Type B pancreatic cell (in vitro differentiated cells): ENCODE measurements at places on chromosomes 11 and 22.

GRCh38 chr22:49040754-49041467 lies 786.8 kb downstream of the BRD1 start:
- no peak for DNase-seq

GRCh38 chr11:110737593-110737992 lies 25.4 kb upstream of the ARHGAP20 start:
- no peak for DNase-seq

DNA sequence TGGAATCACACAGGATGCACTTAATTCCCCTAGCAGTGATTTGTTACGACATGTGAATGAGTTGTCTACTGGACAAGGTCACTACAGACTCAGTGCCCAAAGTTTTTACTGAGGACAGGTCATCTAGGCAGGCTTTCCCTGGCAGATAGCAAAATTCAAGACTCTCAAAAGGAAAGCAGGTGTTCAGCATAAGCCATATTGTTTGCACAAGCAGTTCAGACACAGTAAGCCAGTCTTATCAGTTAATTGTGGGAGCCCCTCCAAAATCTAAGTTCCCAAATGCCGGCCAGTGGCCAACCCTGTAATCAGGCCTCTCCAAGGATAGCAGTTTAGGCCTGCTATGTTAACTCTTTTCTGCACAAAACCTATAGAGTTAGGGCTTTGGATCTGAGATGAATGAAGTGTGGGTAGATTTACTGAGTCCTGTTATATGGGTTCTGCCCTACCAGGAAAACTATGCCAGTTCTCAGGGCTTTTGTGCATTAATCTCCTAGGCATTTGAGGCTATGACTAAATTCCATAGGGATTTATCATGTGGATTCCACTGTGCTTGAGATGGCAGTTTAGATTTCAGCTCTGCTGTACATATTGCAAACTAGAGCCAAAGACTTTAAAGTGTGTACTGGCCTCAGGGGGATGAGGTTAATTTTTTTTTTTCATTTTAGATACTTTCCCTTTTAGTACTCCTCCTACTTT lies 4.8 kb upstream of the ARHGEF12 start:
- DNase-seq, result no peak

- no peak for DNase-seq
These were observed 199.7 kb upstream of the POU2AF2 start for GRCh38 chr11:111045874-111046273.

DNA sequence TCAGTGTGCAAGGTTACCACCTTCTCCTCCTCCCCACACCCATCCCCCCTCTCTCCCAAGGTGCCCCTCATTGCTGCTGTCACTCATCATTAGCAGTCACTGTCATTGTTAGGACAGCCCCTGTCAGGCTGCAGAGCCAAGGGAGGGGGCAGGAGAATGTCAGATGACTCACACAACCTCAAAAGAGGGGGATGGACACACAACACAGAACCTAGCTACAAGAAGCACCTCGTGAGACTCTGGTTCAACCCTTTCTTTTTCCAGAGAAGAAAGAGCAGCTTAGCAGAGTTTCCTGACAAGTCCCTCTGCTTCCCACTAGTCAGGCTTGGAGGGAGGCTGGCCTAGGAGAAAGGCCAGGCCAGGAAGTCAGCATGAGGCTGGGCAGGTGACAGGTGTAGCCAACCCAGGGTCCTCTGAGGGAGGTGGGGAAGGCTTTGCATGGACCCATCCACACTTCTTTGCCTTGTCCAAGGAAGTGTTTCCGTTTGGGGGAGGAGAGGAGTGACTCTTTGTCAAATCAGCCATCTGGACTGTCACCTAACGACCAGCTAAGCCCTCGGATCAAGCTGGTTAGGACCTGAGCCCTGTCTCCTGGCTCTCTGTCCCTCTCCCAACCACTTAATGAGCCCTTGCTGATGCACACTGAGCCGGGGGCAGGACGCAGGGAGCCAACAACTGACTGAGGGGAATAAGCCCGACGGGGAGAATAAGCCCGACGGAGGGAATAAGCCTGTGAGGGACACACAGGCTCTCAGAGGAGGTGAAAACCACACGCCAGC lies 18.3 kb downstream of the ADORA2A start:
- DNase-seq, result no peak

DNA sequence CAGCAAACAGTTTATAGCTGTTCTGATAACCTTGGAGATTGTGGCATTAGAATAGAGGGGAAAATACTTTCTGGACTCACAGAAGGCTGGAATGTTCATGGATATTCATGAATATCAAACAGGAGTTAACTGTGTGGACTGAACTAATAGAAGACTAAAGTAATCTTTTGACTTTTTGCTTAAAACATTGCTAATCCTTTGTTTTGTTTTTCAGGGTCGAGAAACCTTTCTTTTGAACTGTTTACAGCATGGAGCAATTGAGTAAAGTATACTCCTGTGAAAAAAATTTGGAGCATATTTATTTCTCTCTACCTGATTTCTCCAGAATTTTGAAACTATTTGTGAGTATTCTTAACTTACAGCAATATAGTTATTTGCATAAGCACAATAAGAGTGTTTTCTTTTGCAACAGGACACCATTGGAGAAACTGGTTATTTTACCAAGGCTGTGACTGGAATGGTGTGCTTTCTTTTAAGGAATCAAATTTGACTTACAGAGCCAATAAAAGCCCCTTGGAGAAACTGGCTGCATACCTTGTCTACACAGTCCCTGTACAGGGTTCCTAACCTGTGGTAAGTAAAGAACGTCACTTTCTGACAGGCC lies 821.6 kb downstream of the TBC1D22A start:
- DNase-seq, result no peak

- DNase-seq, result no peak
These were observed 26.7 kb upstream of the FBLN1 start for GRCh38 chr22:45475851-45476514.

DNA sequence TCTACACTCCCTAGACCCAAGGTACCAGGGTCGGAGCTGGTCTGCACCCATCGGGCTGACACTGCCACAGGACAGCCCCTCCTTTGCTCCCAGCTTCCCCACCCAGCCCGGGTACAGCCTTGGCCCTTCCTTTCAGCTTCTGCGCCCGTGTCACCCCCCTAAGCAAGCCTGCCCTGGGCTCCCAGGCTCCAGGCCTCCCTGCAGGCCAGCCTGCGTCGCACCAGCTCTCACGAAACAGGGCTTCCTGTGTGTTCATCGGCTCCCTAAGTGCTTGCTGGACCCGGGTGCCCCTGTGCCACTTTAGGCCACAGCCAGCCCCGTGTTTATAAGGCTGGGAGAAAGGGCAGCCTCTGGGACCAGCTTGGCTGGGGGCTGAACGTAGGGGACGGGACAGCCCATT lies 21.1 kb downstream of the FLRT1 start:
- no peak for DNase-seq

- DNase-seq, result no peak
These were observed 386.2 kb downstream of the TENM4 start for GRCh38 chr11:79054636-79055035.

GRCh38 chr11:14588681-14589080 lies 54.9 kb upstream of the PDE3B start:
- no peak for DNase-seq

- no peak for DNase-seq
These were observed 935 bp downstream of the ZNF143 start for GRCh38 chr11:9461760-9462134.

DNA sequence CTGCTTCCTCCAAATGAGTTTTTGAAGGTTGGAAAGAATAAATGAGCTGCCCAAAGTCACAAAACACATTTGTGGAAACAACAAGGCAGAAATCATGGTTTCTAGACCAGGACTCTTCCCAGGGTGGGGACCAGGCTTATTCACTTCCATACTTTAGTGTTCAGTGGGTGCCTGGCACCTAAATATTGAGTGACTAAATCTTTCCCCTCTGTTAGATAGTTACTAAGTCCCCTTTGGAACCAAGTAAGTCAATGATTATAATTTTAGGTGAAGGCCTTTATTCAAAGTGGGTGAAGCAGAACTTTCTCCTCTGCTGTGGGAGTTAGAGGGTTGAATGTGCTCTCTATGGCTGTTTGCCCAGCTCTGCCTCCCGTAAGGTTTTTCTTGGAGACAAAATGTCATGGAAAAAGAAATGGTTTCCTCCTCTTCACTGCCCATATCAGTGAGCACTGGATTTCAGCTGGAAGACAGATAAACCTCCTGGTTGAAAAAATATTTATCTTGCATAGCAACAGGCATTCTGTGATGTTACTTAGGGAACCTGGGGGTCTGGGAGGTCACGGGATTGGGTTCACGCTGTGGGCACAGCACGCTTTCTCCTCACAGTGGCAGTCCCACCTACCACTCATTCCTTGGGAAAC lies 117.8 kb downstream of the CCDC81 start:
- DNase-seq, result no peak

DNA sequence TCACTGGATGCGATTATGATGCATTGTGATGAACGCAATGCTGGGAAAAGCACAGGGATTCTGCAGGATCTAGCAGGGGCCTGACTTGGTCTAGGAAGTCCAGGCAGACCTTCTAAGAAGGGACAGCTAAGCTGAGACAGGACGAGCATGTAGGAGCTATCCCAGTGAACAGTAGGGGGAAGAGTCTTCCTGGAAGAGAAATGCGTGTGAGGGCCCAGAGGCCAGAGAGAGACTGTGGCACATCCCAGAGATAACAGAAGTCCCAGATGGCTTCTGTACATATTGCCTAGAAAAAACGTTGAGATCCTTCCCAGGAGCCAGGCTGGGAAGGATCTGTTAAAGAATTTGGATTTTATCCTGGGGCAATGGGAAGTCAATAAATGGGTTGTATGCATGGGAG lies 24.6 kb downstream of the RCN1 start:
- DNase-seq, result no peak

DNA sequence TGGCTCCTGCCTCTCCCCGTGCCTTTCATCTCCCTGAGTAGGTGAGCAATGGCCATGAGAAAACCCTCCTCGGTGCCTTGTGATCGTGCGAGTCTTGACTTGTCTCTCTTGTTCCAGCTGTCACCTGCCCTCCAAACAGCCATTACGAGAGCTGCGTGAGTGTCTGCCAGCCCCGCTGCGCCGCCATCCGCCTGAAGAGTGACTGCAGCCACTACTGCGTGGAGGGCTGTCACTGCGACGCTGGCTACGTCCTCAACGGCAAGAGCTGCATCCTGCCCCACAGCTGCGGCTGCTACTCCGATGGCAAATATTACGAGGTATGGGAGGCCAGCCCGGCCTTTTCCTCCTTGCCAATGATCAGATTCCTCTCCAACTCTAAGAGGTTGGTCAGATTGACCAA lies 51.7 kb downstream of the TECTA start:
- no peak for DNase-seq

- DNase-seq, result no peak
These were observed 28.3 kb upstream of the TP53I11 start for GRCh38 chr11:44978961-44979331.

DNA sequence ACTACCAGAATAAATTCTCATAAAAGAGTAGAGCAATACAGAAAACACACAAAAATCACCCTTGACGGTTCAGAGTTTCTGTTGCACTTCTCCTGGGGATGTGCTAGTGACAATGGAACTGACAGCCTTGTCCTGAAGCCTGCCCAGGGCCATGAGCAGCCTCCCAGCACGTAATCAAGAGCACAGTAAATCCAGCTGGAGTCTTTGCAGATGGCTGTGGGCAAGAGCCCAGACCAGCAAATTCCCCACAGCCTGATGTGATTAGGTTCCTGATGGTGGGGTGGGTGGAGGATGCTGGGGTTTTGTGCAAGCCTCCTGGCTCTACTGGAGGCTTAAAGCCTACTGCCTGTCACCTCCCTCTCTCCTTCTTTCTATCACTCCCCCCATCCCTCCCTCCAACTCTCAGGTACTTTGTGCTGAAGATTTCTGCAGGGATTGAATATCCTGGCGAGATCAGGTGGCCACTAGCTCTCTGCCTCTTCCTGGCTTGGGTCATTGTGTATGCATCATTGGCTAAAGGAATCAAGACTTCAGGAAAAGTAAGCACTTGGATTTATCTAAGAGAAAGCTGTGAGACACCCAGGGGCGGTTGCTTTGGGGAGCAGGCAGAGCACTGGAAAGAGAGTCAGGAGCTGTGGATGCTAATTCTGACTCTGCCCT lies 18.1 kb downstream of the SLC6A5 start:
- DNase-seq, result no peak

DNA sequence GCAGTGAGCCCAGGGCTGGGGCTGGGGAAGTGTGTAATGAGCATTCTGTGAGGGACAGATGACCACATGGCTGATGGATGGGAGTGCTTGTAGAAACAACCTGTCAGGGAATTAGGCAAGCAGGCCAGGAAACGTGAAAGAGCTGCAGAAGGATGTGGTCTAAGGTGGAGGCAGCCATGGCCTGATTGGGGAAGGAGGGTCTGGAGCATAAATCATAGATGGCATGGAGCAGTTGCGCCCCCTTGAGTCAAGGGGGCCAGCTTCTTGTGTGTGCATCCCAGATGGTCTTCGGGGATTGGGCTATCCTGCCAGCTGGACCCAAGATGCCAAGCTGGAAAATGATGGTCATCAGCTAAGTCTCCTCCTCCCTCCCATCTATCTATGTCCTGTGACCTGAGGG lies 119.4 kb upstream of the CLPB start:
- DNase-seq, result no peak

DNA sequence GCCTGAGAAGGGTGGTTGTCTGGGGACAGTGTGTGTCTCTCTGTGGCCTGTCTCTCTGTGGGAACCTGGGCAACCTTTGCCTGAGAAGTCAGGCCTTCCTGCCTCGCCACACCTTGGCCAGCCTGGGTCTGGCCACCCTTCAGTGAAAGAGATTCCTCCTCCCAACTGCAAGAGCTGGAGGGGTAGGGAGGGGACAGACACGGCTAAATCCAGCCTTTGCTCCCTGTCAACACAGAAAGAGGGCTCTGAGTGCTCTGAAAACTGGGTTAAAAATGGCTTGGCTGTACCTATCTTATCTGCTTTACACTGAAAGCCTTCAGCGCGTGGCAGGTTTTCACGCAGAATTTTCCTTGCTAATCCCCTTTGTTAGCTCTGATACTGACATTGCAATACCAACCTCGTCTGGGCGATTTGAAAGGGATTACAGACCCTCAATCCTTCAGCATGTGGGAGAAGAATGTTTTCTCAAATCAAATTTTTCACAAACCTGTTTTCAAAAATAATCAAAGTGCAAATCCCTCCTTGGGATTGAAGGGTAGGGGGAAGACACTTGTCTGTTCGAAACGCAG lies 163.7 kb downstream of the DSCAML1 start:
- no peak for DNase-seq

DNA sequence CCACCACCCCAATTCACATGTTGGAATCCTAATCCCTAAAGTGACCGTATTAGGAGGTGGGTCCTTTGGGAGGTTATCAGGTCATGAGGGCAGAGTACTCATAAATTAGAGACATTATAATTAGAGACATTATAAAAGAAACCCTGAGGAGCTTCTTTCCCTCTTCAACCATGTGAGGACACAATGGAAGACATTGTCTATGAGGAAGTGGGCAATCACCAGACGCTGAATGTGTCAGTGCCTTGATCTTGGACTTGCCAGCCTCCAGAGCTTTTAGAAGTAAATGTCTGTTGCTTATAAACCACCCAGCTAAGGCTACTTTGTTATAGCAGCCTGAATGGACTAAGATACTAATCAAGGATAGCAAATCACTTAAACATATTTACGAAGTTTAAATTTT lies 14.8 kb downstream of the GAB2 start:
- no peak for DNase-seq

- DNase-seq, result peak; percentile 83
These were observed 101.1 kb upstream of the PITPNB start for GRCh38 chr22:28019881-28020861.

- DNase-seq, result no peak
These were observed 56.0 kb downstream of the ZBTB16 start for GRCh38 chr11:114115451-114115928.
